ENCODE measurements at places on chromosomes 16 and 17.
A peak's percentile ranks its signal among the peaks of the same experiment; 100 is the strongest.

DNA sequence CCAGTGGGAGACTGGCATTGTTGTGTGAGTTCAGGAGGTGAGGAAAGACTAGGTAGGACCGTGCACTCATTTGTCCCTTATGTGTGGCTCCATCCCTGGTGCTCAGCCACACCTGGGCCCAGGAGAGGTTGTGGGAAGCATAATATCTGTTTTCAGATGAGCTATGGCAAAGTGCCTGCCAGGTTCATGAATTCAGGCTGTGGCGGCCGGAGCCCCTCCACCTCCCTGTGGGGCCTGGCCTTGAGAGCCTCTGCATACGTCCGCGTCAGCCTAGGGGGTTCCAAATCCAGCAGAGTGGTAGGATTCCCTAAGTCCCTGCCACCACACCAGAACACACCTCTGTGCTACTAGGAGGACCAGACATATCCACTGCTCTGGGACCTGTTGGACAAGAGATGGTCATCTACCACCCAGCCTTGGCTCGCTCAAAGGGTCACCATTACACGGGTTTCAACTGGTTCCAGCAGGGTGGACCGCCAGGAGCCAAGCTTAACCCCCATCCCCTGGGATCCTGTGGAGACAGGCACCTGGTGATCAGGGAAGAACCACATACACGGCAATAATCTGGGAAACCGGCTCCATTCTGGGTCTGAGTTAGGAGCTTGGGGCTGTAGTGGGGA is 2.0 kb downstream of the B3GNT9 start:
- no peak for DNase-seq

- no peak for DNase-seq
Observed at GRCh38 chr16:60438894-60439293, 1597.3 kb downstream of the CDH8 start.

GRCh38 chr16:58114827-58115825 is 14.1 kb downstream of the CFAP20 start:
- no peak for DNase-seq

GRCh38 chr16:68739964-68740627 is 3.0 kb downstream of the CDH1 start:
- no peak for DNase-seq

GRCh38 chr16:11181242-11181898 is 74.6 kb downstream of the SOCS1 start:
- no peak for DNase-seq

DNA sequence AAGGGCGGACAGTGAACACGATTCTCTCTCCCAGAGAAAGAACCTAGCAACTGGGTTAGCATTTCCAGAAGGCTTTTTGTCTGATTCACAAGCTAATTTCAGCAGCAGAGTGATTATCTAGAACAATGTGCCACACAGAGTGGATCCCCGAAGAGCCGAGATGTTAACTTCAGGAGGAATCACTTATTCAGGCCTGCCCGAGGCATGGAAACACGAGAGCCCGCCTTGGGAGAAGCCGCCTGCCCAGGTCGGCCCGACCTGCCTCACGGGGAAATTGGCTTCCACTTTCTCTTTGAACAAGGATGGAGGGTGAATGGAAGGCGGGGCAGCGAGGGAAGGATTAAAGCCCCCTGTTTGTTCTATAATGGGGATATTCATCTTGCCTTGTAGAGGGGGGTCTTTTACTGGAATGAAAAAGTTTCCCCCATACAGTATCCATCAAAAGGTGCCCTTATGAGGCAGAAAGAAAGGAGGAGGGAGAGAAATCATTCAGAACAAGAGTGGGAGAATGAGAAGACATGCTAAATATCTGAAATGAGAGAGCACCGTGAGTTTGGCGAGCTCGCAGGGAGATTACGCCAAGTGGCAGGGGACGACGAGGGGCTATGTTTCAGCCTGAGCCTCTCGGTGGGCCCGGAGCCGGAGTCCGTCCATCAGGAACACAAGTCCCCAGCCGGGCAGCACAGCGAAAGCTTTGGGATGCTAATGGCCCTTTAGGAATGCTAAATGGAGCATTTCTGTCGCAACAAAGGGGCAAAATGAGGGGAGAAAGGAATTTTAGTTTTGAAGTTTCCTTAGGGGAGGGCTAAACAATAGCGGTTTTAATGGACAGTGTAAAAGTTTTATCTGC is 33.0 kb downstream of the NTN1 start:
- no peak for DNase-seq

- no peak for DNase-seq
Observed at GRCh38 chr16:83125999-83126568, 499.3 kb downstream of the CDH13 start.

DNA sequence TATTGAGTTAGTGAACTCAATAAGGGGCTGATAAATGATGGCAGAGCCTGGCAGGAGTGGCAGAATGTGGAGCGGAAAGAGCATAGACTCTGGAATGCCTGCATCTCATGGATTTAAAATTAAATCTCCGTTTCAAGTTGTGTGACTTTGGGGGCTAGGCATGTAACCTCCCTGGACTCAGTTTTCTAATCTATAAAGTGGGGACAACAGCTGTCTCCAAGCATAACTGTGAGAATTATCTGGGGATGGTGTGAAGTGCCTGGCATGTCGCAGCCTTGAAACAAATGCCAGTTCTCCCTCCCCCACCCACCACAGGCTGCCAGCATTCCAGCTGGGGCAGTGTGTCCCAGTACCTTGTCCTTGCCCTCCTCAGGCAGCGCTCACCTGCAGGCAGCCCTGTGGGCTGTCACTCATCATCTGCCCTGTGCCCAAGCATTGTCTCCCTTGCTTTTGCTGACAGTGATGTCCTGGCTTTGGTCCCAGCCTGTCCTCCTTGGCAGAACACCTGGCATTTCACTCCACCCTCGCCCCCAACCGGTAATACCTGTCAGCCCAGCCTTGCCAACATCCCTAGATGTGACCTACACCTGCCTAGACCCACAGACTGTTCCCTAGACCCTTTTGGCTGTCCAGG is 129.6 kb downstream of the MRM1 start:
- DNase-seq = no peak

- no peak for DNase-seq
Observed at GRCh38 chr16:11061629-11062270, 117.4 kb downstream of the CLEC16A start.

DNA sequence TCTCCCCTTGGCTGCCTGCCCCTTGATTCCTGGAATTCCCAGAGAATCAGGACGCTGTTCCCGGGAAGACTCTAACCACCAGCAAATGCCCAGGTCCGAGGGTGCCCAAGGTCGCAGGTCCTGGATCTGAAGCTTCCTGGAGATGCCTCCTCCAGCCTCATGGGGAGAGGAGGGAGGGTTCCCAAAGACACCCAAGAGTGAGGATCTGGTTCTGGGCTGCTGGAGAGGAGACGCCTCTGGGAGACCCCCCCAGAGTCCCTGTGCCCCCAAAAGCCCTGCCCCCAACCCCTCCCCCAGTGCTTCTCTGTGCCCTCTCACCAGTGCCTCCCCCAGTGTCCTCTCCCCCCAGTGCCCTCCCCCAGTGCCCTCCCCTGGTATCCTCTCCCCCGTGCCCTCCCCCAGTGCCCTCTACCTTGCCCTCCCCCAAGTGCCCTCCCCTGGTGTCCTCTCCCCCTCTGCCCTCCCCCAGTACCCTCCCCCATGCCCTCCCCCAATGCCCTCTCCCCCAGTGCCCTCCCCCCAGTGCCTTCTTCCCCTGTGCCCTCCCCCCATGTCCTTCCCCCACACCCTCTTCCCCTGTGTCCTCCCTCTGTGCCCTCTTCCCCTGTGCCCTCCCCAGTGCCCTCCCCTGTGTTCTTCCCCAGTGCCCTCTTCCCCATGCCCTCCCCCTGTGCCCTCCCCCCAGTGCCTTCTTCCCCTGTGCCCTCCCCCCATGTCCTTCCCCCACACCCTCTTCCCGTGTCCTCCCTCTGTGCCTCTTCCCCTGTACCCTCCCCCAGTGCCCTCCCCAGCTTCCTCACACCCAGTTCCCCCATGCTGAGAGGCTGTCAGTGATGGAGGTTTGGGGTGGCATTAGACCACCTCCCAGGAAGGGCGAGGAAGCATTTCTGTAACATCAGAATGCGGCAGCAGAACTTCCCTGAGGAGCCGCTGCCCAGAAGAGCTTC is 6.3 kb upstream of the SECTM1 start:
- no peak for DNase-seq

GRCh38 chr17:55140809-55141208 is 124.0 kb upstream of the HLF start:
- DNase-seq = no peak

- no peak for DNase-seq
Observed at GRCh38 chr16:27947696-27948095, 115.8 kb downstream of the GSG1L start.

DNA sequence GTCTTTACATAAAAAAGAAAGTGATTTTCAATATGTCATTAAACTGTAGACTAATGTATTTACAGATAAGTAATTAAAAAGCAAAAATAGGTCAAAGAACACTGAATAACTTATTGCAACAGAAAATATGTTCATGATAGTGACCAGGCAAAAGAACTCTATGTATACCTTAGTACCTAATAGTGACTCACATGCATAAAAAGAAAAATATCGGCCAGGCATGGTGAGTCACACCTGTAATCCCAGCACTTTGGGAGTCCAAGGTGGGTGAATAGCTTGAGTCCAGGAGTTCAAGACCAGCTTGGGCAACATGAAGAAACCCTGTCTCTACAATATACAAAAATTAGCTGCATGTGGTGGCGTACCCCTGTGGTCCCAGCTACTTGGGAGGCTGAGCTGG is 33.0 kb upstream of the TOM1L1 start:
- no peak for DNase-seq

- no peak for DNase-seq
Observed at GRCh38 chr16:66107661-66108060, 258.8 kb upstream of the CDH5 start.

- no peak for DNase-seq
Observed at GRCh38 chr16:90031186-90031930, 12.1 kb upstream of the DBNDD1 start.

DNA sequence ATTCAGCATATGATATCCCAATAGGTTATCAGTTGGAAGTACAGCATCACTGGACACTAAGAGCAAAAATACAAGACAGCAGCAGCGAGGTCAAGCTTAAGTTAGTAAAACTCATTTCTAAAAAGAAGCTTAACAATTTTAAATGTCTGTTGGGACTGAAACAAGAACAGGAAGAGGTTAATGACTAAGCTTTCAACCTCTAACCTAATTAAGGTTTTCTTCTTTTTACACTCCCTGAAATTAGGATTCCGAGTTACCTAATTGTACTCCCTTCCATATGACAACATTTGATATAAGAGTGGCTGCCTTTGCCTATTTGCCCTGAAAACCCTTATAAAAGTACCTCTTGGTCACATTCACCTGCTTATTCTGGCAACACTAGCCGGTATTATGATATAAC is 34.3 kb downstream of the CPSF4L start:
- no peak for DNase-seq

DNA sequence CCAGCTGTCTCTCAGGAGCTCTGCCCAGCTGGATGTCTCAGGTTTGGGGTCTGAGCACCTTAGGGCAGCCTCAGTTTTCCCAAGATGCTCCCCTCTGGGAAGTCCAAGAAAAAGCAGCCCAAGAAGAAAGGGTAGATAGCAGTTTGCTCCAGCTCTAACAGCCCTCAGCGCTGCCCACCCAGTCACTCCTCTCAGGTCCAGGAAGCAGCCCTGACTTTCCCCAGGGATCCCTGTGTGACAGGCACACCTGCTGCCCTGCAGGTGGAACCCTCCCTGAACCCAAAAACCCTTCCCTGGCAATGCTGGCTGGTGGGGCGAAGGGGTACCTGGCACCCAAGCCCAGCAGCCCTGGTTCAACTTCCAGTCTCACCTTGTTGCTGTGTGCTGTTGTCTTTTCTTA is 48.1 kb downstream of the BEAN1 start:
- DNase-seq = no peak

DNA sequence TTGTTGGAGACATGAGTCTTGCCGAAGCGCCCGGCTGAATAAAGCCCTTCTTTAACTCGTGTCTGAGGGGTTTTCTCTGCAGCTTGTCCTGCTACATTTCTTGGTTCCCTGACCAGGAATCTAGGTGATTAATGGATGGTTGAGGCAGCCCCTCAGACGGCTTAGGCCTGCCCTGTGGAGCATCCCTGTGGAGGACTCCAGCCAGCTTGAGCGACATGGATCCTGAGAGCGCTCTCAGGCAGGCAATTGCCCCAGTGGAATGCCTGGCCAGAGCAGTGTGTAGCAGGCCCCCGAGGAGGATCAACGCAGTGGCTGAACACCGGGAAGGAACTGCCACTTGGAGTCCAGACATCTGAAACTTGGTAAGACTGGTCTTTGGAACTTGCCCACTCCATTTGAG is 17.3 kb upstream of the ENDOV start:
- no peak for DNase-seq

DNA sequence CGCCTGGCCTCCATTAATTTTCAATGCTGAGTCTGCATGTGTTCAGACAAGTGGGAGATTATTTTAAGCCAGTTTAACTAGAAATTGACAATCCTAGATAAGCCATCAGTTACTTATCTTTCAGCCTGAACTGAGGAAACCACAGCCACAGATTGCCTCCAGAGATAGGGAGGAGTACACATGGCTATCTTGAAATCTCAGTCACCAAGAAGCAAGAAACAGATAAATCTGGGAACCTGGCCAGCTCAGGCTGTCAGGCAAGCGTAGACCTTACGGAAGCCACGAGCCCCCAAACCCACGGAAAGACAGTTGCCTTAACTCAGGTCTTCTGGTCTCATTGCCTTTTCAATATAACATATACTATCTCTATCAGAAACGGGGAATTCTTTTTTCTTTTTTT is 2.0 kb upstream of the GLG1 start:
- DNase-seq = peak; percentile 18

DNA sequence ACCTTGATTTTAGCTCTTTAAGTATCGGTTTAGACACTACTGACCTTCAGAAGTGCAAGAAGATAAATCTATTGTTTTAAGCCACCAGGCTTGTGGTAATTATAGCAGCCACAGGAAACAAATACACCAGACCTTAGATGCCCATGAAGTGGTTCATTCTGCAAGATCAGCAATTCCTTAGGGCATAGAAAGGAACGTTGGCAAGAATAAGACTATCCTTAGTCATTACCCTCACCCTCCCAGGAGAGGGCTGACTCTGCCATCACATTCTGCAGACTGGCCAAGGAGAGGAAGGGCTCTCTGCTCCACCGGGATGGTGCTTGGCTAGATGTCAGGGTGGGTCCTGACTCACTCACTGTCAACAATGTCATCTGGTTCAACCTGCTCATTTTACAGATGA is 14.1 kb upstream of the NDEL1 start:
- DNase-seq = no peak

GRCh38 chr16:66623755-66624154 is 19.3 kb downstream of the CMTM3 start:
- no peak for DNase-seq

DNA sequence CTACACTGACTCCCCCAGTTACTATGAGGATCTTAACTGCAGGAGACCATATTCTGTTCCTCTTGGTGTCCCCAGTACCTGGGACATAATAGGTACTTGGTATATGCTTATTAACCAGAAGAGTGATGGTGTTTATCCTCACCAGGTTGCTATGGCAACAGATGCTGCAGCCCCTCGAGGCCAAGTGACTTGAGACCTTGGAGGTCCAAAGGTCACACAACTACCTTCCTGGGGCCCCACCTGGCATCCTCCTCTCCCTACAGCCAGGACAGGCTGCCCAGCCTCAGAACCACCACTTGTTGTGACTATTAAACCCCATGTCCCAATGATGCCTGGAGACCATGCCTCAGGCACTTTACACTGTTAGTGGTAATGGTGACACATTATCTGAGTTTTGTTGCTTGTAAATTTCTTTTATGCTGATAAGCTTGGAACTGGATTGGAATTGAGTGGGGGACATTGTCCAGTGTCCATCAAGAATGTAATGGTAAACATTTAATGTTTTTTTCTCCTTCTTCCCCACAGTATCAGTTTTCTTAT is 189.4 kb downstream of the CCDC182 start:
- DNase-seq = no peak
